CD8-positive, alpha-beta memory T cell (primary cell): ENCODE measurements at places on chromosomes 1 and 21.

DNA sequence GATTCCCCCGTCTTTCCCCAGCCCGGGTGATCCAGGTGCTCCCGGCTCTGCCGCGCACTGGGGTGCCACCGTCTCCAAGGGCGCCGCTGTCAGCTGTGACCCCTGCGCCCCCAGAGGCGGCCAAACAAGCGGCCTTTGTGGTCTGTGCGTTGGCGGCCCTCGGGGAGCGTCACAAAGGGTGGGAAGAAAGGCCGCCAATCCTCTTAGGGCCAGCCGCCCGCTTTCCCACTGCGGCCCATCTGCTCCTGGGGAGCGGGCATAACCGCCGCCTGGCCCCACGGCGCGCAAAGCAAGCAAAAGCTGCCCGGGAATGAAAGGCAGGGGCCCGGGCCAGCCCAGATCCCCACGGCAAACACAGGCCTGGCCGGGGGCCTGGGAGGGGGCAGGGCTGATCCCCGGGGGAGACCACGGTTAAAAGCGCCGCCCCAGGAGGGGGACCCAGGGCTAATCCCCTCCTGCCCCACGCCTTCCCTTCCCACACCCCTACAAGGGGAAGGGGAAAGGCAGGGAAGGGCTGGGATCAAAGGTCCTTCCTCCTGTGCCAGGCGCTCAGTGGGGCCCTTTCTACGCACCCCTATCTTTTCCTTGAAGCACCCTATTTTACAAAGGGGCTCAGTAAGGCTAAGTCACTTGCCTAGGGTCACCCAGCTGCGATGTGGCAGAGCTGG is 24.0 kb downstream of the C1QB start:
- DNase-seq, result no peak

DNA sequence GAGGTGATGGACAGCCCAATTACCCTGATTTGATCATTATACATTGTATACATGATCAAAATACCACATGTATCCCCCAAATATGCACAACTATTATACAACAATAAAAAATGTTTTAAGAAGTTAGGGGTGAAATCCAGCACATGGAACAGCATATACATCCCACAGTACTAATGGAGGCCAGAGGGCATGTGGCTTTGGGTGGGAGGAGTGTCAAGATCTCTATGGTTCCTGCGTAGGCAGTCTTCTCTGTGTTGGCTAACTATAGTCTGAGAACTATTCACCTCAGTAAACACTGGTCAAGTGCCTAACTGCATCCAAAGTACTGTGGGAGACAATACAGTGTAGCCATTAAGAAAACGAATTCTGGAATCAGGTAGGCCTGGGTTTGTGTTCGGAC is 74.1 kb downstream of the GADD45A start:
- DNase-seq, result no peak

DNA sequence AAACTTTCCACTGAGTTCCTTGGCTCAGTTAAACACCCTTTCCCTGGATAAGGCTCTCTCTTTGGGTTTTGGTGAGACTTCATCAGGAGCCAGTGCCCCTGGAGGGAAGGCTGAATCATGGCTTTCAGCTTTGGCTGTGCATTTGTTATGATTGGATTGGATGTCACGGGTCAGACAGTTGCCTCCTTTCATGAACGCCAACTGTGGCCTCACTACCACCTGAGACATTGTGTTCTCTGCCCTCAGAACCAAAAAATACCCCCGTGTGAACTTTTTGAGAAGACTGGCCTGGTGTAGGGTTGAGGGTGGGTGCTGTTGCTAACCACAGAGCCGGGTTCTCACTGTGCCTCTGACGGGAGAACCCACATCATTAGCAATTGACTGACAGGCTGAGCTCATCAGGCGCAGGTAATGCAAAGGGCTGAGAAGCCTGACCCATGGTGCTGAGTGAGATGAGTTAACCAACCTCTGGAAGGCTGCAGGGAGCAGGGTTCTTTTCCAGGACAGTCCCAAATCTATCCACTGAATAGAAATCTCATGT is 65.6 kb downstream of the HHAT start:
- no peak for DNase-seq

DNA sequence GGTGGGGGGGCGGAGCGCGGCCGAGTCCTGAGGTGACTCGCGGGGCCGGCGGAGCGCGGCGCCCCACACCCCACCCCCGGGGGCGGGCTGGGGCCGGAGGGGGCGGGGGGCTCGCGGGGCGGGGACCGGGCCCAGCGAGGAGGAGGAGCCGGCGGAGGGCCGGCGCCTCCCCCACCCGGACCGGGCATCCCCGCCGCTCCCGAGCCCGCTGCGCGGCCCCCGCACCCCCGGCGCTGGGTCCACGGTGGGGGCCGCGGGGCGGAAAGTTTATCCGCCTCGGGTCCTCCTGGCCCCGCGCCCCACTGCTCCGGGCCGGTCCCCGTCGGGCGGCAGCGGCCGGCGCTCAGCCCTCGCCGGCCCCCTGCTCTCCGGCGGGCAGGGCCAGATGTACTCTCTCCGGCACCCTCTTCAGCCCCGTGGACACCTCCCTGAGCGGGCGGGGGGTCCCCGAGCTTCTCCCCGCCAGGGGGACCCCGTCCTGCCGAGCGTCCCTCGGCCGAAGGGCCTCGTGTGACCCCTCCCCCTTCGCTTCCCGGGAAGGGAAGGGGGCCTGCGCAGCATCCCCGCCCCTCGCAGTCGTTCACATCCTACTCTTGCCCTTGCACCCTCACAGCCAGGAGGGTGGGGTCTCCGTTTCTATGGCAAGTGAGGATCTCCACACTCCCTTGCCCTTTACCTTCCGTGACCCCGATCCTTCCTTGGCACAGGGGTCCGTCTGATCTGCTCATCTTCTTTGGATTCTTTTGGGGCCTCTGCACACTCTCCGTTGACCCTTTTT is 663 bp downstream of the CAMTA1 start:
- DNase-seq, result peak; percentile 53
